ENCODE measurements at places on chromosomes 13 and 19.

GRCh38 chr19:13952931-13953531, 722 bp downstream of the DCAF15 start:
- no peak for DNase-seq

DNA sequence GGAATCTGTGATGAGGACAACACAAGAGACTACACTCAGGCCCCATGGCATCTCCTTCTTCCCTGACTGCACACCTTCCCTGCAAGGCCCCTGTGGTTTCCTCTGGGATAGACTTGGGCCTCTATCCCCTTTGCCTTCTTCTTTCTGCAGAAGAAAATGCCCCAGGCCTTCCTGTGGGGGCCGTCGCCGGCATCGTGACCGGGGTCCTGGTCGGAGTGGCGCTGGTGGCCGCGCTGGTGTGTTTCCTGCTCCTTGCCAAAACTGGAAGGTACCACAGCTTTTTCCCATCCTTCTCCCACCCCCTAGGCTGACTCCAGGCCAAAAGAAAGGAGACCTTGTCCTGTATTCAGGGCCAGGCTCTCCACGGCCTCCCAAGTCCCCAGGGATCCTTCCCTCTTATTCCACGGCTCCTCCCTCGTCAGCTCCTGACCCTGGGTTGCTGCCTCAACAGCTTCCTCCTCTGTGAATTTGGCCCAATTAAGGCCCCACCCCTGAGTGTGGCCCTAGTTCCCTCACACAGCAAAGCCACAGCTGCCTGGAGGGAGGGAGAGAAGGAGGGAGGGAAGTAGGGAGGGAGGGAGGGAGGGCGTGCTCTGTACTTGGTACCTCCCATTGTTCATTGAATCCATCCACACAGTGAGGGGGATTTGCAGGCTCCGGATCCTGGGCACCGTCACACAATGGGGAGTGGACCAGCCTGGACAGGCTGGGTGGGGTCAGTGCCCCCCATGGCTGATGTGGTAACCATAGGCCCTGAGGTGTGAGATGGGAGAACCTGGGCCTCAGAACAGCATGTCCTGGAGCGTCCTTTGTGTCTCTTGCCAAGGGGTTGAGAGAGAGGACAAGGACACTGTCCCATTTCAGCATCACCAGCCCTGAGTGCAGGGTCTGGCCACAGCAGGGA, 12.5 kb downstream of the CEACAM3 start:
- no peak for DNase-seq

- no peak for DNase-seq
Measured at GRCh38 chr19:39531834-39532232, 819 bp downstream of the EID2B start.

DNA sequence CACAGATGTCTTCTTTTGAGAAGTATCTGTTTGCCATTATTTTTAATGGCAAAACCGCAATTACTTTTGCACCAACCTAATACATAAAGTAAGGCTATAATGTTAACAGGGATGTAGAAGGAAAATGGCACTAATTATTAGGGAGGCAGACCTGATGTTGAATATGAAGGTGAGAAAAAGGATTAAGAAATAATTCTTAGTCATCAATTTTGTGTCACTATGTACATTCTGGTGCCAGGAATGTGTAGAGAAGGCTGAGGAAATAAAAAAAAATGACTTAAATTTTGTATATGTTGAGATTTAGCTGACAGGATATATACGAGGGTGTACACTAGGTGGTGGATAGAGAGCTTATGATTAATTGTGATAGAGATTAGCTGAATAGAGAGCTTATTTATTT, 12.6 kb downstream of the ZNF585B start:
- DNase-seq, result no peak

DNA sequence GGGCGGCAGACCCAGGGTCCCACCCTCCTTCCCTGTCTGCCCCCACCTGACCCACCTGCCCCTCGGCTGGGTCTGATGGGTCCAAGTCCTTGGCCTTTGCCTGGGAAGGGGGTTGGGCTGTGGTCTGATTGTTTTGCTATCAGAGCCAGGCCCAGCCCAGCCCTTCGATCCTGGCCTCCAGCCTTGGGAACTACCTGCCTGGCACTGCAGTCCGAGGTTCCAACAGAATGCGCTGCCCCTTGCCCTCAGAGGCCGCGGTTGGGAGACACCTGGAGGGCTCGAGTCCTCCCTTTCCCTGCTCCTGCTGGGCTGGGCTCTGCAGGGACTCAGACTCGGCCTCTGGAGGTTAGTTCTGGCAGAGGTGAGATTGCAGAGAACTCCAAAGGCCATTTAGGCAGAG, 1.6 kb downstream of the CCL25 start:
- DNase-seq, result no peak

GRCh38 chr19:45899919-45900589, 2.4 kb downstream of the MYPOP start:
- no peak for DNase-seq

GRCh38 chr13:40438022-40438680, 228.3 kb downstream of the FOXO1 start:
- DNase-seq, result no peak

DNA sequence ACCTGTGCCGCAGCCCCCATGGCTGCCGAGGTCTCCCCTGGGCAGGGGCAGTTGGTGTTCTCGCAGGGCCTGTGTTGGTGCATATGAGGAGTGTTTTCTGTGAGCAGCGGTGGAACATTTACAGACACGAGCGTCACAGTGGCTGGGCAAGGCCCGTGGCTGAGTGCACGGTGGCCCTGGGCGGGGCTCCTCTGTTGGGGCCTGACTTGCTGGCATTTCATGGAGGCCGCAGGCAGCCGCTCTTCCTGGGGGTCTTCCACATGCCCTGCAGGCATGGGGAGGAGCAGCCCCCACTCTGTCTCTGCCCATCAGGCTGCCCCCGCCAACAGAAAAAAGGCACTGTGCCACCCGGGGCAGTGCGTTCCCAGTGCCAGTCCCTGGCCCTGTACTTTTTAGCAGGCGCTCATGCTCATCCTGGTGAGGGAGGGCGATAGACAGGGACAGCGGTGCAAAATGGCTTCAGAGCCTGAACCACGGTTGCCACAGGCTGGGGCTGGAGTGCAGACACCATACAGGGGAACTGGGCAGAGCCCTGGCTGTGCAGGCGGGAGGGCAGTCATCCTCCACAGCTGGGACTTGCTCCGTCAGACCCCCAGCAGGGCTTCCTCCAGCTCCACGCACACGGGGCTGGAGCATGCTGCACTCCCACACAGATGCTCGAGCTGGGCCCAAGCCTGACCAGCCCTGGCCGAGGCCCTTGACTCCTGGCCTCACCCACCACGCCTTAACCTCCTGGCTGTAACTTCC, 23.5 kb downstream of the TFDP1 start:
- DNase-seq, result no peak

DNA sequence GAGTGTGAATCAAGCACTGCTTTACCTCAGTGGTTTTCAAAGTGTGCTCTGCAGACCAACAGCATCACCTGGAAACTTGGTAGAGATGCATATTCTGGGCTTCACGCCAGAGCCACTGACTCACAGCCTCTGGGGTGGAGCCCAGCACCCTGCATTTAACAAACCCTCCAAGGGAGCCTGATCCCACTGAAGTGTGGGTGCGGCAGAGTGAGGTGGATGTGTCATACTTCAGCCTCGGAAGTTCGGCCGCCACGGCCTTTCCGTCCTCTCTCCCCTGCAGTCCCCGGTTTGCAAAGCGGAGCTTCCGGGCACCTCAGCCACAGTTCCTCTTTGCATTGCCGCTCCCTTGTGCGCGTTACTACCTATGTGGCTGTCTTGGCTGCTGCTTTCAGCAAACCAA, 33.3 kb upstream of the MICU2 start:
- DNase-seq, result peak; percentile 27

- DNase-seq, result no peak
Measured at GRCh38 chr13:39895254-39895653, 239.8 kb downstream of the COG6 start.

- no peak for DNase-seq
Measured at GRCh38 chr13:30830638-30830965, 75.5 kb upstream of the MEDAG start.

DNA sequence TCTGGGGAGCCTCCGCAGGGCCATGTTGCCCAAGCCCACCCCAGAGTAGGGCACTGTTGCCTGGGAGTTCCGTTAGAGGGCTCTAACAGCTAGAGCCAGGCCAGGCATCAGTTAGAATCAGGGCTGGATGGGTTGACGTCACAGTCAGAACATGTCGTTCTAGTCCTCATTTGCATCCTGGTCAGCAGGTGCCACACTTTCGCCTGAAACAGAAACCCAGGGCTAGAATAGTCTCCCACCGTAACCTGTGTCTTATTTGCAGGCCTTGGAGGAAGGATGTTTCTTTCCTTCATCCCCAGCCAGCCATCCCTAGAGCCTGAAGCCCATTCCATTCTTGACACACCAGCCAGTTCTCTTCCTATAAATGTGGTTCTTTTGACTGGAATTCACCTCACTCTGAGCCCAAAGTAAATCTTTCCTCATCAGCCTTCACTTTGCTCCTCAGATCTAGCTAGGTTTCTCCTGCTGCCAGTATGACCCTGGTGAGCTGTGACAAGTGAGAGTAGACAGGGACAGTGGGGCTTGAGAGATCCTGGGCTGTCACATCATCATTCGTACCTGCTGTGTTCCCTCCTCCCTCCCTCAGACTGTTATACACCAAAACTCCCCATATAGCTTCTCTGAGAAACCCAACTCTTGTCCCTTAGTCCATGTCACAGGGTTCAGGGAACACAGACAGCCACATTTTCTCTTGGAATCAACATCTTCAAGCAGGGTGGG, 12.2 kb upstream of the CCDC97 start:
- no peak for DNase-seq

- DNase-seq, result no peak
Measured at GRCh38 chr13:111938741-111939665, 127.9 kb upstream of the SOX1 start.

DNA sequence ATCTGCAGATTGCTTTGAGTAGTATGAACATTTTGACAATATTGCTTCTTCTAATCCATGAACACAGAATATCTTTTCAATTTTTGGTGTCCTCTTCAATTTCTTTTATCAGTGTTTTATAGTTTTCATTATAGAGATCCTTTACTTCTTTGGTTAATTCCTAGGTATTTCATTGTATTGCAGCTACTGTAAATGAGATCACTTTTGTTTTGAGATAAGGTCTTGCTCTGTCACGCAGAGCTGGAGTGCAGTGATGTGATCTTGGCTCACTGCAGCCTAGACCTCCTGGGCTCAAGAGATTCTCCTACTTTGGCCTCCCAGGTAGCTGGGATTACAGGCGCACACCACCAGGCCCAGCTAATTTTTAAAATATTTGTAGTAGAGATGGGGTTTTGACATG, 9.8 kb downstream of the CYP2A7 start:
- no peak for DNase-seq

- DNase-seq, result no peak
Measured at GRCh38 chr13:25462301-25463125, 90.7 kb downstream of the ATP8A2 start.

DNA sequence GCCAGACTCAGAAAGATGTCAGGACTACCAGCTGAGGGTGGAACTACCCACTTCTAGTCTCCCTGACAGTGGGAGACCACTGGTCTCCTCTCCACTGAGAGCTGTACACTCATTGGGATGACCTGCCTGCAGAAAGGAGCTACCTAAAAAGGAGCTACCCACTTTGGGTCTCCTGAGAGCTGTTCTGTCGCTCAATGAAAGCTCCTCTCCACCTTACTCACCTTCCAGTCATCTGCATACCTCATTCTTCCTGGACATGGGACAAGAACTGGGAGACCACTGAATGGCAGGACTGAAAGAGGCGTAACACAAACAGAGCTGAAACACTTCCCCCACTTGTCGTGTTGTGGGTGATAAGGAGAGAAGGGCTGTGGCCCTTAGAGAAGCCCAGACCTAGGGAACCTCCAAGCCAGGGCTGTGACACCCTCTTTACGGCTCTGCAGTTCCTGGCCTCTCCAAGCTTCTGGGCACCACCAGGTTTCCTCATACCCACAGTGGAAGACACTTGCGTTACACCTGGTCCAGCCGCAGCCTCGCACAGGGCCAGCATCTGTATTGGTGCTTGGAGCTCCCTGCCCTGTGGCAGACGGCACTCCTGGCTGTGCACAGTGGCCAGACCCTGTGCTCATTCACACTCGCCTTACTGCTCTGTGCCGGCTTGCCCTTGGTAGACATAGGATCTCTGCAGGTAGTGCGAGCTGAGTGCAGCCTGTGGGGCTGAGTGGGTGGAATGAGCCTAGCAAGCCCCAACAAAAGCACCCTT, 54.9 kb upstream of the SLITRK6 start:
- DNase-seq, result no peak

DNA sequence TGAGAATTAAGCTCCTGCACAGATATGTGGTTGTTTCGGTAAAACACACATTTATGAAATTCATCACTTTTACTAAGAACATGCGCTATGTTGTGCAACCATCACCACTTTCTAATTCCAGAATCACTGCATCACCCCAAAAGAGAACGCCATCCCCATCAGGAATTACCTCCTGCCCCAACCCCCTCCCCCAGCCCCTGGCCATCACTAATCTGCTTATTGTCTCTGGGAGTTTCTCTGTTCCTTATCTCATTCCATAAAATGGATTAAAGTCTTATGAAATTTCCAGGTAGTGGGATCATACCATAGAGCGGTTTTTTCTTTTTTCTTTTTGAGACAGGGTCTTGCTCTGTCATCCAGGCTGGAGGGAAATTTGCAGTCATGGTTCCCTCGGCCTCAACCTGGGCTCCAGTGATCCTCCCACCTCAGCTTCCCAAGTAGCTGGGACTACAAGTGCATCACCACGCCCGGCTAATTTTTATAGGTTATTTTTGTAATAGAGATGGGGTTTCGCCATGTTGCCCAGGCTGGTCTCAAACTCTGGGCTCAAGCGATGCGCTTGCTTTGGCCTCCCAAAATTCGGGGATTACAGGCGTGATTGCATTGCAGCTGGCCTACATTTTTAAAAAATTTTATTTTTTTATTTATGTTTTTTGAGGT, 3.5 kb downstream of the ZSCAN5B start:
- no peak for DNase-seq

DNA sequence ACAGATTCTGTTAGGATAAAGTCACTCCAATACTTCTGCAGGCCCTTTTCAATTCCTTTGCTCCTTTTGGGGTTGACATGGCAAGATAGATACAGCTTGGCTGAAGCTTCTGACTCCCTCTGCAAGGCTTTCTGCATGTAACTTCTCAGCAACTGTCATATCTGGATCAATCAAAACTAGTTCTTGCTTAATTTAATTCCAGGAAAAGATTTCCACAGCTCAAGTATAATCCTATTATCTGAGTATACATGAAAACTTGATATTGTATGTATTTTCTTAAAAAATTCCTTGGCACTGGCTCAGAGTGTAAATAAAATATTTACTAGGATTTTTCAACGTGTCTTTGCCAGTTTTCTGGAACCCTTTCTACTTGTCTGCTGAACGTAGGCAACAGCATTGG, 109.6 kb downstream of the STARD13 start:
- DNase-seq, result no peak

DNA sequence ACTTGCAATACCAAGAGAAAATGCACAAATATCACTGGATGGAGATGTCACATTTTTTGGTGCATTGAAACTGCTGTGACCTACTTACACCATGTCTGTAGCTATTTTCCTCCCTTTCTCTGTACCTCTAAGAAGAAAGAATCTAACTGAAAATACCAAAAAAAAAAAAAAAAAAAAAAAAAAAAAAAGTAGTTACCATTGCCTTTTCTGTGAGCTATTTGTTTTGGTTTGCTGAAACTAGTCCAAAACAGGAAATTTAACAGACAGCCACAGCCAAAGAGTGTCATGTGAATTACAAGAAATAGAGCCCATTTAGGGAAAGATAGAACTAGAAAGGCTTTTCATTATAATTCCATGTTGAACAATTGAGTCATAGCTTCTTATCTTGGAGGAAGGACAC, 37.3 kb downstream of the TNFSF13B start:
- no peak for DNase-seq

GRCh38 chr13:40159736-40160135, 504.3 kb downstream of the COG6 start:
- no peak for DNase-seq

GRCh38 chr19:8438236-8438635, 6.5 kb upstream of the HNRNPM start:
- no peak for DNase-seq

- DNase-seq, result no peak
Measured at GRCh38 chr19:6750062-6750461, 10.6 kb downstream of the TRIP10 start.

Data from non-pigmented ciliary epithelial cell (primary cell).